ENCODE measurements at places on chromosomes 2 and 18.

GRCh38 chr2:10231551-10232085 lies 71.1 kb upstream of the HPCAL1 start:
- DNase-seq: no peak

- peak; percentile 33 for DNase-seq
Observed at GRCh38 chr2:201680743-201681142, 17.7 kb downstream of the MPP4 start.

GRCh38 chr2:233600386-233600785 lies 17.0 kb upstream of the UGT1A8 start:
- no peak for DNase-seq

GRCh38 chr2:37576831-37577230 lies 94.6 kb downstream of the CDC42EP3 start:
- DNase-seq: no peak

- DNase-seq: no peak
Observed at GRCh38 chr2:85743304-85743978, 10.3 kb upstream of the ATOH8 start.

DNA sequence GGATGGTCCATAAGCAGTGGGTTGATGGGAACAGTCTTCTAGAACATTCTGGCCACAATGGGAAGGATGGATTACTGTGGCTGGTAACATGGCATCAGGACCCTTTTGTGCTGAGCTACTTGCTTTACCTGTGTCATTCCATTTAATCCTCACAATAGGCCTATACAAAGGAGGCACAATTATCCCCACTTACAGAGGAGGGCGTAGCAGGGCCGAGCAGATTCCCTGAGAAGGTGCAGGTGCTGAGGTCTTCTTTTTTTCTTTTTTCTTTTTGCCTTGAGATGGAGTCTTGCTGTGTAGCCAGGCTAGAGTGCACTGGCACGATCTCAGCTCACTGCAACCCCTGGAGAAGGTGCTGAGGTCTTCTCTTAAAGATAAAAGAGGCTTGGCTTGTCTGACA lies 6.7 kb upstream of the LRRC30 start:
- no peak for DNase-seq

GRCh38 chr2:144198116-144198515 lies 321.8 kb downstream of the ZEB2 start:
- no peak for DNase-seq

GRCh38 chr2:1137913-1138391 lies 187.3 kb downstream of the SNTG2 start:
- DNase-seq: no peak

DNA sequence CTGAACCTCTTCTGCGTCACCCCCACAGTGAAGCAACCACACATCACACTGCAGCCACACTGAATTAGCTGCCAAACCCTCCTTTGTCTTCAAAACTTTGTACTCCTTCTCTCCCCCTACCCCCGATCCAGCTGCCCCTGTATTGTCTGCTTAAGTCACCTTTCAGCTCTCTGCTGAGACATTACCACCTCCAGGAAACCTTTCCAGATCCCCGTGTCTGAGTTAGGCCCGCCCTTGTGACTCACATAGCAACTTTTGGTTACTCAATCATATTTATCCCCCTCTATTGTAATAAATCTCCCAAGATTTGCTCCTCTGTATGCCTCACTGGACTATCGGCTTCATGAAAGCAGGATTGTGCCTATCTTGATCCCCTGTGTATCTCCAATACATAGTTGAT lies 82.8 kb upstream of the CDCA7 start:
- DNase-seq: no peak

- DNase-seq: no peak
Observed at GRCh38 chr2:169136885-169137534, 67.6 kb downstream of the DHRS9 start.

GRCh38 chr2:215870088-215870490 lies 143.3 kb downstream of the MREG start:
- DNase-seq: no peak

GRCh38 chr2:147441182-147441581 lies 403.6 kb upstream of the ACVR2A start:
- no peak for DNase-seq

- DNase-seq: peak; percentile 64
Observed at GRCh38 chr2:238061315-238062202, 758 bp downstream of the SCLY start.

- DNase-seq: no peak
Observed at GRCh38 chr18:13500227-13500865, 226.0 kb downstream of the FAM210A start.

DNA sequence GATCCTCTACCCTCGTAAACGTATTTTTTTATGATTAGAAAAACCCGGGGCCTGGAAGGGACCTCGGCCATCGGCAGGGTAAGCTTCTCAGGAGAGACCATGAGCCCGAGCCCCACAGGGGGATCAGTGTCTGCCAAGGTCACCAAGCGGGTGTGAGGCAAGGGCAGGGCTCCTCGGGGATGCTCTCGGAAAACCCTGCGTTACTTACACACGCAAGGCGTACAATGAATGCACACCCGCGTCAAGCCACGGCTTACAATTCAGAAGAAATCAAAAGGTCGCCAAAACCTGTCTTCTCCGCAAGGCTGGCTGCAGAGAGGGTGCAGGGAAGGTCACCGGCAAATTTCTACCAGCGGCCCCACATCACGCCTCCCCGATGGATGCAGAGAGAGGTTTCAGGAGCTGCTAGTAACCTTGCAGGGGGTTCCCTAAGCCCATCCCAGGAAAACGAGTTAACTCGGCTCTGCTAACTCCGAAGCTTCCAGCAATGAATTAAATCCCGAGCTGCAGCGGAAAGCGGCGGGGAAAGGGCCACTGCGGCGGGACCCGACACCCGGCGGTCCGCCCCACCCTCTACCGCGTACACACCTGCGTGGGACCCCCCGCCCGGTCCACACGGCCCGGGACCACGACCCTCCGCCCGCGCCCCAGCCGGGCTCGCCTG lies 638 bp downstream of the ST3GAL5 start:
- peak; percentile 46 for DNase-seq

- peak; percentile 77 for DNase-seq
Observed at GRCh38 chr2:240324312-240325015, 111.0 kb upstream of the GPC1 start.

- no peak for DNase-seq
Observed at GRCh38 chr2:109433926-109434325, 179.8 kb downstream of the SEPTIN10 start.

DNA sequence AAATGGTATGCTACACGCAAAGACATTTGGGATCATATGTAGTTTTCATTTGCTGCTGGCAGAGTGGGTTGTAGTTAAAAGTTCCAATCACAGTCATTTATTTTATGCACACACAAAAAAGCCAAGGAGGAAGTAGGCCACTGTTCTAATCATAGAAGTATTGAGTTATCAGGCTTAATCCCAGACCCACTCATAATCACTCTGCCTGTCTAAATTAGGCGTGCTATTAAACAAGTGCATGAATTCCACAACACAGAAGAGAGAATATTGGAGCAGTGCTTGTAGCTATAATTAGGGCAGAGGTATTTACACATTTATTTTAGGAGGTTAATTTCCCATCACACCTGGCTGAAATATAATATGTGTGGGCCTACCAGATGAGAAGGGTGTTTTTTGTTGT lies 65.7 kb upstream of the FIGN start:
- DNase-seq: no peak

DNA sequence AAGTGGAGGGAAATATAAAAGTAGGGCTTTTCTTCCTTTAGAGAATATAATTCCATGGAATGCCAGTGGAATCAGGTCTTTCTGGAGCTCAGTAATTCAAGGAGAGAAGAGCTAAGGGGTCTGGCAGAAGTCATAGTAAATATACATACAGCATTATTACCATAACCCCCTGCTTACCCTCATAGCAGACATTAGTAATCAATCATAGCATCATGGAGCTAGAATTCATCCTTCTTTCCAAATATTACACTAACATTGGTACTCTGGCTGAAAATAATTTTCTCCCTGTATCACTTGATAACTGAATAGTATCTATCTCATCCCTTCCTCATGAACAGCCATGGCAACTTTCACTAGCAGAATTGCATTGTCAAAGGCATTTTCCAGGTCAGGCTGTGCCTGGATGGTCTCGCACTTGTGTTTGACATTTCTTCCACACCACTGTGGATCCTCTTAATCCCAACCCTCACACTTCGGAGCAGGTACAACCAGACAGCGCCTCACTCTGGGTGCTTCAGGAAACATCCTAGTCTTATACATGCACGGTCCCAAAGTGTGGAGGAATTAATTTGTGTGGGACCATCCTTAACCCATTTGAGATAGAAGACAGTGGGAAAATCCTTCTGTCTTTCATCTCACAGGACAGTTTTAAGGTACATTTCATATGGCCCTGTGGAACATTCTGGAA lies 84.2 kb upstream of the SEC11C start:
- DNase-seq: no peak

DNA sequence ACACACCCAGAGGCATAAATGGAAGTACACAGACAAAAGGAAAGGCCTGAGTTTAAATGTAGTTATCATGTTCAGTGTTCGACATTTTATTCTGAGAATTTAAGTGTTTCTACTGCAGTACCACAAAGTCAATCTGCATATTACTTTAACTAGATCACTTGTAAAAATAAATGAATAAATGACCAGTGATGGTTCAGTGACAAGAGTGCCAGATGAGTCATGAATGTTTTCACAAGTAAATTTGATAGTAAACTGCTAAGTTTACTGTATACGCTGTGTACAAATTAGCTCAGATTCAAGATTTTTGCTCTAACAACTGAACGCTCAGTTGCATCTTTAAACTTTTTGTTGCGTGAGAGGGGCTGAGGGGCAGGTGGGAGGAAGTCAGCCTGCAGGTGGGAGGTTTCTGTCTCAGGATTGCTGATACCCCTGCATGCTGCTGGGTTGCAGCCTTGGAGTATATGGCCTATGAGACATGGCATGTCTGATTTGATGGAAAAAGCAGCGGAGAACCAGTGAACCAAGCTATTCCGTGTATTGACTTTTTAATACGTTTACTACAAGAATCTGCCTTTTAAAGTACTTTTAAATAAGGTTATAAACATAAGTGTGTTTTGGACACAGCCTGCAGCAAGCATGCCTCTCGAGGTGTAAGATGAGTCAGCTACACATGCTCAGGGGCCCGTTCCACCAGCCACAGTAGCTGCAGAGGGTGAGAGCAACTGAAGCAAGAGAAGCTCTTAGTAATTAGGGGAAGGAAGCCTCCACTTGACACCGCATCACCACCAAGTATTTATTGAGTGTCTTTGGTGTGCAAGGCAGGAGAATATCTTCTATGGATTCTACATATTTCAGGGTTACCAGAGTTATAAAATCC lies 245.1 kb downstream of the NEDD4L start:
- DNase-seq: no peak

DNA sequence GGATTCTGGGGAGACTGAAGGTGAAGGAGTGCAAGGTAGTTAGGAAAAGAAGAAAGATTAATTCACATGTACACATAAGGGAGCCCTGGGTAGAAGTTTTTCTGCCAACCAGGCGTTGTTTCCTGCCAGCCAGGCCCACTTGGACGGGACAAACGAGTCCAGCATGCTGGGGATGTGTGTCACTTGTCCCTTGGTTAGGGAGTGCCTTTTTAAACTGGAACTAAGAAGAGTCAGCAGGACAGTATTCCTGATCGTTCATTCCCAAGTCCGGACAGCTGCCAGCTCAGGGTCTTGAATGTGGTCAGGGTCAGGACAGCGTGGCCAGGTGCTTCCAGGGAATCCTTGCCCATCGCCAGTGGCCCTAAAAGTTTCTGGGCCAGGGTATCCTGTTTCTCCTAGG lies 43.2 kb downstream of the POMC start:
- no peak for DNase-seq

- DNase-seq: no peak
Observed at GRCh38 chr2:167017021-167017420, 128.7 kb downstream of the XIRP2 start.

- DNase-seq: no peak
Observed at GRCh38 chr2:98461498-98462049, 16.9 kb downstream of the INPP4A start.

GRCh38 chr2:113157897-113158753 lies 15.6 kb upstream of the PSD4 start:
- no peak for DNase-seq

DNA sequence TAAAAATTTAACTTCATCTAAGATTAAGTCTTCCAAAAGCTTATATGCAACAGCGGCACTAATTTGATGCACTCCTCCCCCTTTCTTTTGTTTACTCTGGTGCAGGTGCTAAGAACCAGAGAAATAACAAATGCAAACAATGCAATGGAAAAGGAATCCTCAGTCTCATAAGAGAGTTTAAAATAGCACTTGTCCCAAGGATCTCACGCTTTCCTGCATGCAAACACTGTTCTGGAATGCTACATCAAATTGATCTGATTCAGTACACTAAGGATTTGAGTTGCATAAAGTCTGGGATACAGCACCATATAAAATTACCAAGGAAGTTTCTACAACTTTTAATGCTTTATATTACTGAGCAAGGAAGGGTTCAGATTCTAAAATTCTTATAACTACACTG lies 50.5 kb downstream of the SEPTIN10 start:
- DNase-seq: no peak

GRCh38 chr2:230660294-230661060 lies 52.2 kb upstream of the CAB39 start:
- no peak for DNase-seq

DNA sequence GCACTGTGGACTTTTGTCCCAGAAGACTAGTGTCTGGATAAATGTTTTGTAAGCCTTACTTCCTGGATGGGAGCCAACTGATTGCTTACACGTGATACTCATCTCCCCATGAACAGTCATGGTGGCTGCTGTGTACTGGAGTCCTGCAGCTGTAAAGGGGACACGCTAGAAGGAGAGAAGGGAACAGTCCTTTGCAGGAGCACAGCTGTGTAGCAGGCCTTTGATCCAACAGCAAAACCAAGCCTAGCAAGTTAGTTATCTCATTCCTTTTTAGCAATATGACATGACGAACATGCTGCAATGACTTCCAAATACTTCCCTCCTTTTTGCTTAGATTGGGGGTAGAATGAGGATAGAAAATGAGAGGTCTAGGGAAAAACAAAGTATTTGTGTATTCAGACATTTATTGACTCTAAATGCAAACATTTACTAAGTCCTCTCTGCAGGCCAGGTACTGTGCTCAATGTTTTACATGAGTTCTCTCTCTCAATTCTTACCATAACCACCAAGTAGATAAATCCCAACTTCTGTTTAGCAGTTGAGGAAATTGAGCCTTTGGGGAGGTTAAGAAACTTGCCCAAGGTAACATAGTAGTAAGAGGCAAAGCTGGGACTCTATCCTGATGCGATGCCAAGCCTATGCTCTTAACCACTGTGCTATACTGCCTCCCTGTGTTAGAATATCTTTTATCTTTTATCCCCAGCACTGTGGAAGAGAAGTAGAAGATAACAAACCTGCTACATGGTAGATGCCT lies 55.4 kb upstream of the CD28 start:
- DNase-seq: peak; percentile 76

- no peak for DNase-seq
Observed at GRCh38 chr2:52356556-52356955, 1324.6 kb upstream of the NRXN1 start.
